Erythroblast (primary cell): ENCODE measurements at places on chromosomes 16 and 17.

DNA sequence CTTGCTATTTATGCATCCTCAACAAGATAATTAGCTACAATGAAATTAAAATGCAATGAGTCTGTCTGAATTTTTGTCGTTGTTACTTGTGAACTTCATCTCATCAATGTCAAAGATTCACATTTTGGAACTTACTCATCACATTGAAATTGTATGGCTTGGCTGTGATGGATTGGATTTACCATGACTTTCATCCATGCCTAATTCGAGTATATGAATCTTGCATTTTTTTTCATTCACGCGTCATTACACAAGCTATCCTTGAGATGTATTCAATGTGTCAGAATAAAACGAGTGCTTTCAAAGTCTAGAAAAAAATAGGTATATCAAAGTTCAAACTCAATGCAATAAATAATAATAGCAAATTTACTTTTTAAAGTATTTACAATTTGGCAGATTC lies 265.3 kb downstream of the MAP2K6 start:
- no peak for DNase-seq

GRCh38 chr16:87472142-87472778 lies 20.6 kb downstream of the ZCCHC14 start:
- DNase-seq, result no peak

- DNase-seq, result no peak
Measured at GRCh38 chr16:87515475-87516330, 22.9 kb upstream of the ZCCHC14 start.

DNA sequence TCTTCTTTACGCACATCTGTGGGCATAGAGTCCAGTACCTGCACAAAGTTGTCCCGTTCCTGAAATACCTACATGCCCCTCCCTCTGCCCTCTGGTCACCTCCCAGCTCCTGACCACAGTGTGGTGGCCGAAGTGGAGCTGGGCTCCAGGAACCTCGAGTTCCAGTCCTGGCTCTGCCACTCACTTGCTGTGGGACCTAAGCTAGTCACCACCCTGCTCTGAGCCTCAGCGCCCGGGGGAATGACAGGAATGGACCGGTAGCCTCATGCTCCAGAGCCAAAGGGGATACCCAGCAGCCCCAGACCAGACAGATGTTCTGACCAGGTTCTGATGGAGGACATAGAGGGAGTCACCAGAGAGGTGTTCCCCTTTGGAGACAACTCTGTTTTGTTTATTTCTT lies 26.7 kb upstream of the ITGA3 start:
- DNase-seq, result no peak

GRCh38 chr16:53755026-53755910 lies 51.3 kb downstream of the FTO start:
- DNase-seq, result no peak

DNA sequence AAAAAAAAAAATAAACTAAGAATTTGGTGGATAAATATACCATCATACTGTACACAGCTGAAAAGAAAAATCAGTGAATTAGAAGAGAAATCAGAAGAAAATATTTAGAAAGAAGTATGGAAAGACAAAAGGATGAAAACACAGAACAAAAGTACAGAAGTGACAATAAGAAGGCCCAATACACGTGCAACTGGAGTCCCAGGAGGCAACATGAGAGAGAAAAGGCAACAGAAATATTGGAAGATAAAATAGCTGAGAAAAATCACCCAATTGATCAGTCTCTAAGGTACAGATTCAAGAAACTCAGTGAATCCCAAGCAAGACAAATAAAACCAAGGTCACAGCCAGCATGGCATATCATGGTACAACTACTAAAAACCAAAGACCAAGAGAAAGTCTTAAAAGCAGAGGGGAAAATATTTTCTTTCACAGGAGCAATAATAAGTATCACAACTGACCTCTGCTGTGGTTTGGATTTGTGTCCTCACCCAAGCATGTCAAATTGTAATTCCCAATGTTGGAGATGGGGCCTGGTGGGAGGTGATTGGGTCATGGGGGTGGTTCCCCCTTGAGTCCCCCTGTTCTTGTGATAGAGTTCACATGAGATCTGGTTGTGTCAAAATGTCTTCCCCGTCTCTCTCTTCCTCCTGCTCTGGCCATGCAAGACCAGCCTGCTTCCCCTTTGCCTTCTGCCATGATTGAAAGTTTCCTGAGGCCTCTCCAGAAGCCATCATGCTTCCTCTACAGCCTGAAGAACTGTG lies 20.2 kb upstream of the ENGASE start:
- DNase-seq, result peak; percentile 8

- DNase-seq, result no peak
Measured at GRCh38 chr16:58187092-58187491, 10.8 kb downstream of the CSNK2A2 start.

- DNase-seq, result no peak
Measured at GRCh38 chr17:14072881-14073280, 3.6 kb downstream of the COX10 start.

DNA sequence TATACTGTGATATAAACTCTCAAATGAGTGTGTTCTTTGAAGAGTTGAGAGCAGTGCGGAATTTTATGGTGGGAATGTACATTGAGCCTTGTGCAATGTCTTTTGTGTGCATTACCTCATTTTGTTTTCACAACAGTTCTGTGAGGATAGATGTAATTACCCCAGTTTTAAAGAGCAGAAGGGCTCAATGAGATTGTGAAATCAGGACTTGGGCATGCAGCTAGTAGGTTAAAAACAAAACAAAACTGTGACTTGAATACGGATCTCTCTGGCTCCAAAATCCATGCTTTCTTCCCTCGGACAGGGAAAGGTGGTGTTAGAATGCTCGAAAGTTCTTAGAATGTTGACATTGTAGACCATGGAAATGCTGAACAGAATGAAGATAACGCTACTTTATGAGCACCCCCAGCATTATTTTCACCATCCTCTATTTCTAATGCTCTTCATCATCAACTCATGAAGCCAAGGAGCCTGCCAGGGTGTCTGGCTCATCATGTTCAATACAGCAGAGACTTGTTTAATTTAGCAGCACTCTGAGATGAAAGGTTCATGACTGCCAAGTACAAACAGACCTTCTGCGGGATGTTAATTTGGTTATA lies 17.1 kb downstream of the MRTFB start:
- no peak for DNase-seq

GRCh38 chr16:58730724-58731370 lies 3.3 kb downstream of the GOT2 start:
- DNase-seq, result no peak

GRCh38 chr17:16286947-16287562 lies 66.2 kb downstream of the CENPV start:
- DNase-seq, result peak; percentile 41

GRCh38 chr17:51346218-51346982 lies 86.1 kb downstream of the UTP18 start:
- DNase-seq, result no peak

- DNase-seq, result no peak
Measured at GRCh38 chr16:84867696-84868095, 47.9 kb downstream of the CRISPLD2 start.

- no peak for DNase-seq
Measured at GRCh38 chr17:1979182-1979985, 45.8 kb downstream of the RTN4RL1 start.

GRCh38 chr16:49827805-49828438 lies 28.0 kb downstream of the ZNF423 start:
- DNase-seq, result no peak

DNA sequence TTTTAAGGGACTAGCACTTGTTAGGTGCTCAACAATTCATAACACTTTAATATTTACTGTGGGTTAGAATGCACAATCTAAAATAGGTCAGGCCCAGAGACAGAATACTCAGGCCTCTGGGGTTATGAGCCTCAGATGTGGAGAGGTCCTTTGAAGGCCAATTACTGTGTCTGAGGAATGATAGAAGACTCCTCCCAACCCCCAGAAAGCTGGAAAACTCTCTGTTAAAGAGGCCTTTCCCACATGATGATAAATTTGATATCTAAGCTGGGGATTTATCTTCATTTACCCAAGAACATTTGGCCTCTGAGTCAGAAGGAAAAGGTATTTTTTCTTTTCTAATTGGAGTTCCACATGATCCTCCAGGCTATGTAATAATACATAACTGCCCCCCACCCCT lies 41.1 kb upstream of the MMD start:
- no peak for DNase-seq

GRCh38 chr16:14035092-14035491 lies 36.0 kb upstream of the MRTFB start:
- no peak for DNase-seq

GRCh38 chr16:27920391-27920891 lies 143.1 kb downstream of the GSG1L start:
- DNase-seq, result no peak

- no peak for DNase-seq
Measured at GRCh38 chr17:1050246-1050995, 53.5 kb downstream of the TIMM22 start.

DNA sequence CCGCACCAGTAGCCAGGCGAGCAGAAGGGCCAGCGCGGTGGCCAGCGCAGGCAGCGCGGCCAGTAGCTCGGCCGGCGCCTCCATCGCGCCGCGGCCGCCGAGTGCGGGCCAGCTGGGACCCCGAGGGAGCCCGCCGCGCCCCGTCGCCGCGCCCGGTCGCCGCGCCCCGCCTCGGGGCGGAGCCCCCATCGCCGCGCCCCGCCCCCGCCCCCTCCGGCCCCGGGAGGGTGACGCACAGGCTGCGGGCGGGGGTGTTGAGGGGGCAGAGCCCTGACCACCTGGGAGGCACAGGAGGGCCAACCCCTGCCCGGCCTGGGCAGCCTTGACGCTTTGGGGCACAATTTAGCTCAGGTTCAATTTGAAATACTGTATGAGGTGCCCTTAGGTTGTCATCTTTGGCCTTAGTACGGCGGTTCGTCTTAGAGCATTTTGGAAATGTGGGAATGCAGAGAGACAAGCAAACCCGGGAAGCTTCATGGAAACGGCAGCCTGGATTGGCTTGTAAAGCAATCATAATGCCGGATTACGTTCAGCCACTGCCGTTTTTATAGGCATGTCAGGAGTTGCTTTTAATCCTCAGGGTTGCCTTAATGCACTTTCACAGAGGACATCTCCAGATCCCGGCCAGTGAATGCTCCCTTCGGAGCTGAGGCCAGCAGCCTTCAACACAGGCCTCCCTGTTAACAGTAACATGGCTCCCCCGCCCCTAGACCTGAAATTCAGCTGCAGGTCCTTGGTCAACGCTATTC lies at the start of gene MXRA7:
Gene MXRA7 (minus strand): TSS at position 103 of the 749 bp plus-strand sequence. CDS start 19 bp downstream, at position 84.
- peak; percentile 81 for DNase-seq

GRCh38 chr16:74605746-74606520 lies 981 bp downstream of the GLG1 start:
- peak; percentile 48 for DNase-seq

GRCh38 chr16:56932721-56933619 lies 1.0 kb downstream of the HERPUD1 start:
- peak; percentile 79 for DNase-seq
